ENCODE measurements at places on chromosomes 5 and 9.

DNA sequence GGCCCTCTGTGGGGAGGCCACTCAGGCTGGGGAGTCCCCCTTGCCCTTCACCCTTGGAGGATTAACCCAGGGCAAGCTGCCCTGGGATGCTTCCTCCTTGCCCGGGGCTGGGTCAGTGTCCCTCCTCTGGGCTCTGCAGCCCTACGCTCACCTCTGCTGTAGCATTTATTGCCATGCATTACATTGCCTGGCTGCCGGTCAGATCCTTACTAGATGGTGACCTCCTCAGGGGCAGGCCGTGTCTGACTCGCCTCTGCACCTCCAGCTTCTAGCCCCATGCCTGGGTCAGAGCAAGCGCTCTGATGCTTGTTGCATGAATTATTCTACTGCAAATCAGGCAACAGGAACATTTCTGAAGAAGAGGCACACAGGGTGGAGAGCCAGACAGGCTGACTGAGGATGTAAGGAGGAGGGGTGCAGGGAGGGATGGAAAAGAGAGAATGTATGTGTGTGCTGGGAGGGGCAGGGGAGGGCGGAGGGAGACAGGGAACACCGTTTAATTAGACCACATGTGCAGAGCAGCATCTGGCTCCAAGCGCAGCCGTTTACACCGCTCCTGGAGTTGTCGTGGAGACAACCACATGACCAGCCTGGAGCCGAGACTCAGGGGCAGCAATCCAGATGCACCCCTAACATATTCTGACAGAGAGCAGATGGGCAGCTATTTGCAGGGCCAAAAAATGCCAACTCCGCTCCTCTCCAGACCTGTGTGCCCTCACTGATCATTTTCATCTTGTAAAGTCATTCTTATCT, 117.0 kb downstream of the CRB2 start:
- no peak for DNase-seq

GRCh38 chr5:32100691-32101302, 73.3 kb downstream of the GOLPH3 start:
- no peak for DNase-seq

DNA sequence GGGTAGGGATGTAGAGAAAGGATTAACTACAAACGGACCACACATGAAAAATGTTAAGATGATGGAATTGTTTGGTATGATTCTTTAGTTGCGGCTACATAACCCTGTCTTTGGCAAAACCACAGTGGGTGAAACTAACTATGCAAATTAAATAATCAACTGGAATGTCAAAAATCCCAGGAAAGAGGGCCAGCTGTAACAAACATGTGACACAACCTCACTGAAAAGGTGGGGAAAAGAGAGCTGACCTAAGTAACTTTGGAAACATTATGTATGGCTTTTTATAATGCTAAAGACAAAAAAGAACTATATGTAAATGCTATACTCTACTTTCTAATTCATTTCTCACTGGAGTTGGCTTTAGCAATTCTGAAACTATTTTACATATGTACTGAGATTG, 252.0 kb downstream of the MRPS30 start:
- DNase-seq = no peak

- no peak for DNase-seq
These were observed 310.7 kb downstream of the RAB3C start for GRCh38 chr5:58893551-58893950.

DNA sequence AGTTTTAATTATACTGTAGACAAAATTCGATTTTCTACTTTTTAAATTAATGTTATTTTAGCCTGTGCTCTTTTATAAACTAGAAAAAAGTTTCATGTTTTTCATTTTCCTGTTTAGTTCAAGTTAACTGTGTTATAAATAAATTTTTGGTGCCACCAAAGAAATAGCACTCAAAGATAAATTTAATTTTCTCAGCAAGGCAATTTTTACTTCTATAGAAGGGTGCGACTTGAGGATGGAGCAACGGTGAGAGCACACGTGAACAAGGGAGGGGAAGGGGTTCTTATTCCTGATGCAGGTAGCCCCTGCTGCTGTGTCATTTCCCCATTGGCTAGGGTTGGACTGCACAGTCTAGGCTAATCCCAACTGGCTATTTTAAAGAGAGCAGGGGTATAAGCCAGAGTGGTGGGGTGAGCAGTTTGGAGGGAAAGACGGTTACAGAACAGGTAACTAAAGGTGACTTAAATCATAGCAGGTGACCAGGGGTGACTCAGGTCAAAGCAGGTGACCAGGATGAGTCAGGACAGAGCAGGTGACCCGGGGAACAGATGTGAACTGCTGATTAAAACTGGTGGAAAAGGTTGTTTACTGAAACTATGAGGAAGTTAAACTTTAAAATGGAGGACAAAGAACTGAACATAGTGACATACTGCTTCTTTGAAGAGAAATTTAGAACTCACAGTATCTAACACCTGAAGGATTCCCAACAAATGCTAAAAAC, 104.6 kb upstream of the GPBP1 start:
- no peak for DNase-seq

DNA sequence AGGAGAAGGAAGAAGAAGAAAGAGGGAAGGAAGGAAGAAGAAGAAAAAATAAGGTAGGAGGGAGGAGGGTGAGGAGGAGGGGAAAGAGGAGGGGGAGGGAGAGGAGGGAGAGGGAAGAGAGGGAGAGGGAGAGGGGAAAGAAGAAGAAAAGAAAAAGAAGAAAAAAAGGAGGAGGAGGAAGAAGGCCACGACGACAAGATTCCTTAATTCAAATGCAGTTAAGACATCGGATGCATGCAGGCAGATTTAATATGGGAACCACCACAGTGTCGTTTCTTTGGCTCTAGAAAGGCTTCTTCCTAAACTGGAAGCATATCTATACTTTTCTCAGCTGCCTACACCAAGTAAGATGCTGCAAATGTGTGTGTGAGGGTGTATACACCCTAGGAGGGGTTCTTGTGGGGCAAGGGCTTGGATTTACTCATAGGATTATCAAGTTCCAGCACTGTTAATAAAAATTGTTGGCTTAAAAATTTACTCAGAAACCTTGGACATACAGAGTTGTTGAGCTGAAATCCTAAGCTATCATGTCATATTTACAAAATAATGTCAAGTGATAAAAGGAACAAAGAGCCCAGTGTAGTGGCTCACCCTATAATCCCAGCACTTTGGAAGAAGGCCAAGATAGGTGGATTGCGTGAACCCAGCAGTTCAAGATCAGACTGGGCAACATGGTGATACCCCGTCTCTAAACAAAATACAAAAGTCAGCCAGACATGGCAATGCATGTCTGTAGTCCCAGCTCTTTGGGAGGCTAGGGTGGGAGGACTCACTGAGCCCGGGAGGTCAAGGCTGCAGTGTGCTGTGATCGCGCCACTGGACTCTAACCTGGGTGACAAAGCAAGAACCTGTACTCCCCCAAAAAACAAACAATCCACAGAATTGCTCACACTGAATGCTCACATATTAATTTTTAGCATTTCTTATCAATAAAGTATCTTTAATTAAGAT, 108.5 kb downstream of the UBAP2 start:
- DNase-seq = no peak

DNA sequence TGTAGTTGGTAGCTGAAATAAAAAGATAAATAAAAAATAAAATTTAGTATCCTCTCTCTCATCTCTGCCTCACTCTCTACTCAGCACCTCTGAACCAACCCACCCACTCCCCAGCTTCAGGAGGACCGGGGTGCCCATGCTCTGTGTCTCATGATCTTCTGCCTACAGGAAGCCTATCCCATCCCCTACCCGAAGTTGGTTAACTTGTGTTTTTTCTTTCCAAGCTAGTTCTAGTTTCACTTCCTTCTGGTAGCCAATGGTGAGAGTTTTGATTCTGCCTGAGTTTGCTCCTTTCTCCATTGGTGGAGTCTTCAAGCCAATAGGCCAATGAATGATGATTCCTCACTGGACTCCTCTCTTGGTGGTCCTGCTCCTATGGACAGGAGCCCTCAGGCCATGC, 32.1 kb downstream of the SNX24 start:
- no peak for DNase-seq

GRCh38 chr5:14859980-14860379, 11.6 kb downstream of the ANKH start:
- DNase-seq = no peak

- DNase-seq = no peak
These were observed 8.1 kb upstream of the ASB6 start for GRCh38 chr9:129649726-129650679.

- DNase-seq = no peak
These were observed 205.2 kb downstream of the CAAP1 start for GRCh38 chr9:26687421-26687820.

GRCh38 chr5:142395334-142395733, 70.5 kb upstream of the SPRY4 start:
- no peak for DNase-seq

GRCh38 chr9:6184749-6185645, 30.6 kb upstream of the IL33 start:
- DNase-seq = no peak

DNA sequence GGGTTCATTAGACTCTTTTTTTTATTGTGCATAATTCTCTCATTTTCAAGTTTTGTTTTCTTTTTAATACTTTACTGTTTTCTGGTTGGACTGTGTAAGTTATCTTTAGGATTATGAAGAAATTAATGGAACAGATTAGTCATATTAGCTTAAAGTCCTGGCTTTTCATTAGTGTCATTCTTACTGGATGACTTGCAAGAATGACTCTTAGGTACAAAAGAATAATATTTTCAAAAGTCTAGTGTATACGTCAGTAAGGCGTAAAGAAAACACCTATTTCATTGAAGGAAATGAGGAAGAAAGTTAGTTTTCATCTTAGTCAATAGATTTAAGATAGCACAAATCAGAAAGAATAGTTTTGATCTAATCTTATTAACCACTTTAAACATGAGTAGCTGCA, 20.4 kb downstream of the UHRF2 start:
- no peak for DNase-seq

DNA sequence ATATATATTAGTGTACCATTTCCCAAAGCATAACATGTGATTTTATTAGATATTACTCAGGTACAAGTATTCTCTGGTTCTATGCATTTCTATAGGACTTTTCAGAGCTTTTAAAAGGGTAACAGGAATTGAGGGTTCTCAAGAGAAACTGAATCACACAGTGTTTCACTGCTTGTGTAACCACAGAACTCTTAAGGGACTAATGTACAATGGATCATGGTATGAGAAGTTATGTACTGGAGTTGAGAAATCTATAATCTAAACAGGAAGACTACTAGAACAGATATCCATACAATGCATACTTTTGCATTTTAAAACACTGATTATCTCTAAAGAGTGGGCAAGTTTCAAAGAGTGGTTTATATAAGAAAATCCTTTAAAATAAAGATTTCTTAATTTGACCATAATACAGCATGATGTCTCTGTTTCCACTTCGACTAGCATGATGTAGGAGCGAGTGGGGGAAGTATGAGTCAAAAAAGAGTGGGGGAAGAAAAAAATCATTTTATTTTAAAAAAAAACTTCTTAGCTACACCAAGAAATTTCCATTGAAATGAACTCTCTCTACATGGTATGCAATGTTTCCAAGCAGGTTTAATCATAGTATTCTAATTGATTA, 183.5 kb downstream of the RFX3 start:
- DNase-seq = no peak

DNA sequence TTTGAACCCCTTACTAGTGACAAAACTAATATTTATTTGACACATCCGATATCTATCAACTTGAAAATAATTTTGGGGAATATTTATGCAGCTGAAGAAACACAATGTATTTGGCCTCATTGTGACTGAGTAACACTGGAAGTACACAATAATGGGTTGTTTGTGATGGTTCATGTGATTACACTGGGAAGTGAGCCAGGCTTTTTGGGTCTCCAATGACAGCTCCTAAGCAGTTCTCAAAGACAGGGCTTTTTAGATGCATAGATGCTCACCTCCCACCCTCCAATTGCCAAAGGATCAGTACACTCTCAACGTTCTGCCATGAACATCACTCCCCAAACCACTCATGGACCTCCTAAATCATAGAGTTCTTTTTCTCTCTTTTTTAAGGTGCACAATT, 170.0 kb downstream of the SLC24A2 start:
- DNase-seq = no peak

DNA sequence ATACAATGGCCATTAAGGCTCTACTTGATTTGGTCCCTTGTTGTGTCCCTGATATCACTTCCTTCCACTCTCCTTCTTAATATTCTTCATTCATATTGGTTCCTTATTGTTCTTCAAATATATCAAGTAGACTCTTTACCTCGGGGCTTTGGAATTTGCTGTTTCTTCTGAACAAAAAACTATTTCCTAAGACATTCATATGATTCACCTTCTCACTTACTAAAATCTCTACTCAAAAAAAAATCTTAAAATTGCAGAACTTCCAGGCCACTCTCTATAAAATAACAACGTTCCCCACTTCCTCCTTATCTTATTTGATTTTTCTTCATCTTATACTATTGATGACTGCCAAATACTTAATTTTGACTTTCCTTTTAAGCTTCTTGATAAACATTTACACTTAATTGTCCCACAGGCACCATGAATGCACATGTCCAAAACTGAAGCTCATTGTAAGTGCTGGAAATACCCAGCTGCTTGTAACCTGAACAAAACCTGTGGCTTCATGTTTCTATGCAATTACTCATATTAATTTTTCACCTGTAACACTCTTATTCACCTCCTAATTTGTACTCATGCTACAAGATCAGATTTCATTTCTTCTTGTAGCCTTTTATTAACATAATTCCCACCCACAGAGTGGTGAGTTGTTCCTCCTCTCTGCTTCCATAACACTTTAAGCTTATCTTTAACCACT, 58.4 kb upstream of the NUDT12 start:
- DNase-seq = no peak

- no peak for DNase-seq
These were observed 35.6 kb downstream of the IL6ST start for GRCh38 chr5:55959208-55959607.

- no peak for DNase-seq
These were observed 79.2 kb downstream of the DOCK2 start for GRCh38 chr5:169716287-169716686.

DNA sequence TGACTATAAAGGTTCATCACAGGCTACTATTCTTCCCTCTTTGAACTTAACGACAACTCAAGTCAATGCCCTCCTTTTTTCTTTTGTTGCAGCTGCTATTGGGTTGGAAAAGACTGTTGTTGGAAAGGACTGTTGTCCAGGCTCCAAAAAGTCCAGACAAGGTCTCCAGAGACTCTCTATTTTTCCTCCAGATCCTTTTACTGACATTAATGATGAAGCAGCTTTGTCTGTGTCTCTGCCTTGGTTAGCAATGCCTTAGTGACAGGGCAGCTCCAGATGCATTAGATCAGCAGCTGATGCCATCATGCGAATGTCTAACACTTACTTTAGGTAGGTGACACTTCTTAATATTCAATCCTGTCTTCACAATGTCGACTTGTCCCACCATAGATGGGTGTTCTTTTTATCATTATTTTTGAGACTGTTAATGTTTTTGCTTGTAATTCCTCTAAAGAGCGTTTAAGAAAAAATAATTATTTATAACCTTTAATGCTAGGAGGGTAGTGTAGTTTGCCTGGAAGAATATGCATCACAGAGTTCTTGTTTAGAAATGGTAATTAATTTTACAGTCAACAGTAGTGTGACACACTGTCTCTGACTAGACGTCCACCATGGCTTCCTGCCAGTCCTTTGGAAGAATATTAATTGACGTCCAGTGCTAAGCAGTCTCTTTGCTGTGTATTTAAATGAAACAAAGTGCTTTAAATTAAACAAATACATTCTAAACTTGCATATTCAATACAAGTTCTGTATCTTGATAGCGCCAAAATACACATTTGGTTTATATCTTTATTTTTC, 492.2 kb downstream of the NR2F1-AS1 start:
- DNase-seq = no peak

GRCh38 chr5:34586117-34586885, 69.8 kb upstream of the RAI14 start:
- DNase-seq = no peak

GRCh38 chr9:137987244-137988030, 109.9 kb downstream of the CACNA1B start:
- no peak for DNase-seq

GRCh38 chr9:127493592-127494303, 42.4 kb downstream of the LRSAM1 start:
- no peak for DNase-seq

Data from NCI-H526 treated with DMSO at 0.1 percent for 48 hours (cell line).